ENCODE measurements at places on chromosomes 1 and 21.

GRCh38 chr1:165169729-165170128, 186.8 kb downstream of the LMX1A start:
- no peak for DNase-seq

DNA sequence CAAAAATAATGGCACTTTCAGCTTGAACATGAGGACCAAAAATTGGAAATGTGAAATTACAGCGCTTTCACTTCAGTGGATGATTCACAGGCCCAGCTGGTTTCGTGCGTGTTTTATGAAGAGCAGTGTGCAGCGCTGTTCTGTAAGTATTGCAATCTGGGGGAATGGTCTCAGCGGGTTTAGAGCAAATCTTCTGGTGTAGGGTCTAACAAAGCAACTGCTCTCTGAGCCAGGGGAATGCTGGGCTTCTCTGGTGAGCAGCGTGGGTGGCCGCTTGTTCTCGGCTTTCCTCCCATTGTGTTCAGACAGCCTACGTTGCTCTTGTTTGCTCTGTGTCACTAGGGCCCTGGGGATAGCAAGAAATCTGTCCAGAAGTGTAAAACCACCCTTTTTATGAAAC, 42.4 kb upstream of the GADD45A start:
- DNase-seq = no peak

- DNase-seq = no peak
These were observed 16.1 kb downstream of the F5 start for GRCh38 chr1:169570172-169570574.

DNA sequence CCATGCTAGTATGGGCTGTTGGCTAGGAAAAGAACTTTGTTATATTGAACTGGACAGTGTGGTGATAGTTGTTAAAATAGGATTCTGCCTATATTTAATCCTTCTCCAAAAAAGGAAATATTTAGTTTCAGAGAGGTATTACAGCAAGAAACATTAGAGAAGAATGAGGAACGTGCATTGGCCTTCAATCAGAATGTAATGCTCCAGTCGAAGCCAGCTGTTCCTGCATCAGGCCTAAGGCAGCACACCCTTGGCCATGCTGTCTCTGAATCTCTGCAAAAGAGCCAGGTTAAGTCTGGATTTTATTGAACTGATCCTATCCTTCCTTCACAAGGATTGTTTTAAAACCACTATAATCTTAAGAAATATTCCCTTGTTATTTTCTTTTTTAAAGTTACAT, 35.3 kb upstream of the RALGPS2 start:
- DNase-seq = no peak

GRCh38 chr1:118264343-118264742, 79.3 kb upstream of the SPAG17 start:
- DNase-seq = no peak

GRCh38 chr1:108082738-108083562, 117.2 kb downstream of the SLC25A24 start:
- DNase-seq = peak; percentile 23

GRCh38 chr1:245615001-245615400, 460.2 kb downstream of the KIF26B start:
- DNase-seq = no peak

- no peak for DNase-seq
These were observed 416.8 kb downstream of the NPHP4 start for GRCh38 chr1:5575396-5575940.

- no peak for DNase-seq
These were observed 15.4 kb upstream of the ARF1 start for GRCh38 chr1:228066891-228067654.

- DNase-seq = no peak
These were observed 4.8 kb downstream of the SLX9 start for GRCh38 chr21:44944596-44944995.

DNA sequence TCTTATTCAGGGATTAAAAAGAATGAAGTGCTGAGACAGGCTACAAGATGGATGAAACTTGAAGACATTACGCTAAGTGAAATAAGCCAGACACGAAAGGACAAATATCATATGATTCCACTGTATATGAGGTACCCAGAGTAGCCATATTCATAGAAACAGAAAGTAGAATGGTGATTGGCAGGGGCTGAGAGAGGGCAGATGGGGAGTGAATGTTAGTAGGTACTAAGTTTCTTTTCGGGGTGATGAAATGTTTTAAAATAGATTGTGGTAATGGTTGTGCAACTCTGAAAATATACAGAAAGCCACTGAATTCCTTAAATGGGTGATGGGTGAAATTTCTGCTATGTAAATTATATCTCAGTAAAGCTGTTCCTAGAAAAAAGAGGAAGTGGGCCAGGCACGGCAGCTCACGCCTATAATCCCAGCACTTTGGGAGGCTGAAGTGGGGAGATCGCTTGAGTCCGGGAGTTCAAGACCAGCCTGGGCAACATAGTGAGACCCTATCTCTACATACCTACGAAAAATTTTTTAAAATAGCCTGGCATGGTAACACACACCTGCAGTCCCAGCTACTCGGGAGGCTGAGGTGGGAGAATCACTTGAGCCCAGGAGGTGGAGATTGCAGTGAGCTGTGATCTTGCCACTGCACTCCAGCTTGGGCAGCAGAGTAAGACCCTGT, 15.9 kb downstream of the SLC27A3 start:
- DNase-seq = peak; percentile 55

GRCh38 chr1:71252900-71253299, 172.1 kb upstream of the ZRANB2 start:
- no peak for DNase-seq

DNA sequence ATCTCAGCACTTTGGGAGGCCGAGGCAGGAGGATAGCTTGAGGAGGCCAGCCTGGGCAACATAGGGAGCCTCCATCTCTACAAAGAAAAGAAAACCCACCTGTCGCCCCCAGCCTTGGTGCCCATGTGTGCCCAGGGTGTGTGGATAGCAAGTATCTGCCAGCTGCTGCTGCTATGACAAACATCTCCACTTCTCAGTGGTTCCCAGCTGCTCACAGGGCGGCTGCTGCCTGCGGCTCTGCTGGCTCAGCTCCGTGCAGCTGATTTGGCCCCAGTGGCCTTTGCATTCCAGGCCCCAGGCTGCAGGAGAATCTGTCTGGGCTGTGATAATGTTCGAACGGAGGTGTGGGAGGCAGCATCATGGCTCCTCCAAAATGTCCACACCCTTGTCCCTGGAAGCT, 10.6 kb upstream of the TTC34 start:
- no peak for DNase-seq

- no peak for DNase-seq
These were observed 10.2 kb downstream of the WNT4 start for GRCh38 chr1:22132517-22133235.

DNA sequence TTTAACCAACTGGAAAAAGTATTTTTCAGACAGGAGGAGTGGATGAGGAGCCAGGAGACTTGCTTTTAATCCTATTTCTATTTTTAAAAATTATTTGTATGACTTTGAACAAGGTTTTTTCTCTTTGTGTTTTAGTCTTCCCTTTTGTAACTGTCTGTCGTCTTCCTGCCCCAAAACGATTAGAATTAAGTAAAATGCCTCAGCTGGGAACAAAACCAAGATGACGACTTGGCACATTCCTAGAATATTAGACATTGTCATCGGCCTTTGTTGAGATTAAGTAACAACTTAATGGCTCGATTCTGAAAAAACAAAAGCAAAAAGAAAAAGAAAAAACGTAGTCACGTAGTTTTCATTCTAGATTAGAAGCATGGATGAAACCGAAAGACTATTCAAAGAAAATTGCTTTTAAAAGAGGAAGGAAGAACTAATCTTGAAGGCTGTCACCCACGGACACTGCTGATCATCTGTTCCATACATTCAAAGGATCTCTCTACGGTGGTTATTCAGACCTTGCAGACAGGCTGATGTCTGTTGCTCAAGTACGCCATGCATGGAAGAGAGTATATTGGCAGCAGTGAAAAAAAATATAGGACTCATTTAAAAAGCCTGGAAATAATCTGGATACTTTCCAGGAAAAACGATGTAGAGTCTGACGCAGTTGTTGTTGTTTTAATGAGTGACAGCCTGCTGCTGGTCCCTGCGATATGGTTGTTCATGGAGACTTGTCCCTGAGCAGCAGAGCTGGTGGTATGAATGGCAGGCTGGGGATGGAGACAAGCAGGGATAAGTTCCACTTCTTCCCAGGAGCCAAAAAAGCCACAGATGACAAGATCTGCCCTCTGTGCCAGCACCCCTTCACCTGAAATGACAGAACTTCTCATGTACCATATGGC, 16.8 kb downstream of the GNG4 start:
- DNase-seq = no peak

- DNase-seq = no peak
These were observed 3.6 kb upstream of the ZDHHC18 start for GRCh38 chr1:26822737-26823395.

GRCh38 chr1:190328871-190329270, 148.8 kb downstream of the BRINP3 start:
- DNase-seq = no peak

- no peak for DNase-seq
These were observed 354.6 kb upstream of the ADGRL2 start for GRCh38 chr1:81446000-81446669.
